ENCODE measurements at places on chromosomes 3 and 15. TPM values are rescaled to one million over a fixed set of nuclear protein-coding genes. Genes with fewer than 3 reads are reported as not detected.

GRCh38 chr3:132652640-132653270 lies 6.9 kb downstream of the ACAD11 start:
- no peak for DNase-seq

GRCh38 chr15:101550124-101550523 lies 60.6 kb upstream of the PCSK6 start:
- no peak for DNase-seq

GRCh38 chr3:170309046-170309445 lies 48.5 kb upstream of the SKIL start:
- DNase-seq, result no peak

DNA sequence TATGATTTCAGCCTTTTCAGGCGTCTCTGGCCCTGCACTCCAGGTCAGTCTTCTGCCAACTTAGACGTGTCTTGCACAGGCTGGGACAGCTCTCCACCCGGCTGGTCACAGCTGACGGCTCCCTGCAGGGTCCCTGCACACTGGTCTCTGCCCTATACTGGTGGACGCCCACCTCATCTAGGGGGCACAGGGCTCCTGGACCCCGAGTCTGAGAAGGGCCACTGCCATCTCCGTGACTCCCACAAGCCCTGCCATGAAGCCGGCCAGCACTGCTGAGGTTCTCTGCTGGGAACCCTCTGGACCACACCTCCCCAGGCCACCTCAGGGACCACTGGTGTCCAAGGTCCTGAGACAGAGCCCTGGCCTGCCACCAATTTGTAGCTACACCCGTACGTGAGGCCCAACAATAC lies 40.5 kb downstream of the CYFIP1 start:
- DNase-seq, result no peak

DNA sequence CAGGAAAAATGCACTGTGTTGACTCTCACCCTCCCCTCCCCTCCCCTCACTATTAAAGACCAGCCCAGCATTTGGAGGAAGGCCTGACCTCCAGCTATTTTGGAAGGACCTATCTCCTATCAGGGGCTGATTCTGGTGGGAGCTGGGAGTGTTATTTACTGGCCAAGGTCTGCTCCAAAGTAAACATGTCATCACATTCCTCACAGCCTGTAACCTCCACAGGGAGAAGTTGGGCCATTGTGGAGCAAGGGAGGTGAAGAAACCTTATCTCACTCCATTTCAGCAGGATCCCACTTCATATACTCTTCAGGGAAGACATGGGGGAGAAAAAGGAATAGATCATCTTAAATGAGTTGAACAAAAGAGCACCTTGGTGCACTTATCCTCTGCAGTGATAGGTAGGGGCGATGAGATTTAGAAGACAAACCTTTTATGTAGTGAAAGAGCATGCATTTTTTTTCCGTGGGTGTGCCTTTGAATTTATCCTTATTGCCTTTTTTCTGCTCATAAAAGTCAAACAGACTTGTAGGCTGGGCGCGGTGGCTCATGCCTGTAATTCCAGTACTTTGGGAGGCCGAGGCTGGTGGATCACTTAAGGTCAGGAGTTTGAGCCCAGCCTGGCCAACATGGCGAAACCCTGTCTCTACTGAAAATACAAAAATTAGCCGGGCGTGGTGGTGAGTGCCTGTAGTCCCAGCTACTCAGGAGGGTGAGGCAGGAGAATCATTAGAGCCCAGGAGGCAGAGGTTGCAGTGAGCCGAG lies 15.6 kb upstream of the FLNB start:
- no peak for DNase-seq

GRCh38 chr3:150603980-150604319 lies 829 bp downstream of the SELENOT start:
- DNase-seq, result no peak

- DNase-seq, result no peak
Measured at GRCh38 chr15:84919106-84919667, 34.7 kb downstream of the SLC28A1 start.

- DNase-seq, result no peak
Measured at GRCh38 chr15:70510433-70510832, 252.9 kb downstream of the UACA start.

Gene HESX1
- 0.30 TPM for total RNA-seq

Gene PCOLCE2
- total RNA-seq, result 74.3 TPM

Gene XIRP1
- total RNA-seq, result 386 TPM
